ENCODE measurements at places on chromosomes 5 and 9.

DNA sequence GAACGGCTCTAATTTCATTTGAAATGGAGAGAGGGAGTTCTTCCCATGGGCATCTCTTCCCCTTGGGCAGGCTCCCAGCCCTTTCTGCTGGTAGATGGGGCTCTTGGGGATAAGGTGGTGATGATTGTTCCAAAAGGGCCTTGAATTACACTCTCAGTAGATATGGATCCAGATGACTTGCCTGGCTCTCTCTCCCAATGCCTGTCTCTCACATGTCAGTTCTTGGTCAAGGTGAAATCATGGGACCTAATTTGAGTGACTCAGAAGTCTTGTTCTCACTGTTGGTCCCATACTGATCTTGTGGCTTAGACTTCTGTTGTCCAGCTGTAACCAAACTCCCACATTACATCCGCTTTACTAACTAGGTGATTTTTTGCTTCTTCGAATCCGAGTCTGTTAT, 317.0 kb upstream of the RFX3 start:
- DNase-seq: no peak

GRCh38 chr9:87516926-87517290, 19.2 kb downstream of the DAPK1 start:
- no peak for DNase-seq

GRCh38 chr5:54090495-54091120, 219.8 kb downstream of the ARL15 start:
- DNase-seq: no peak

GRCh38 chr5:81242906-81243436, 9.8 kb downstream of the CKMT2 start:
- no peak for DNase-seq

- no peak for DNase-seq
These were observed 145.3 kb downstream of the HINT1 start for GRCh38 chr5:131019601-131020315.

GRCh38 chr5:166962461-166962860, 1329.0 kb upstream of the WWC1 start:
- DNase-seq: no peak

DNA sequence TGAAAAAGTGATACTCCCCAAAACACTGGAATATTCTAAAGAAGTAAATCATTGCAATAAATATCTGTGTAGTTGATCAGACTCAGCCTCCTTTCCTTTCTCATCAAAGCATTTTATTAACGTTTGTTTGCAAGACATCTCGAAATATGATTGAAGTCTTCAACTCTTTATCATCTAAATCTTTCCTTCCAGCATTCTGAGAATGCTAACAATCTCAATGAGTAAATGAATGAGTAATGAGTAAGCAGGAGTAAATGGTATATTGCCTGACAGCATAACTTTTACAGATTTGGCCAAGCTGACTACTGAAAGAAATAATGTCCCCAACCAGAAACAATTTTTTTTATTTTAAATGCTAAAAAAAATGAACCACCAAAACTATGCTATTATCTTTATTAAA, 157.1 kb downstream of the SLCO4C1 start:
- DNase-seq: no peak

- DNase-seq: no peak
These were observed 161.8 kb downstream of the CAVIN4 start for GRCh38 chr9:100739666-100740065.

- no peak for DNase-seq
These were observed 1.3 kb upstream of the DMRT3 start for GRCh38 chr9:974996-975739.

DNA sequence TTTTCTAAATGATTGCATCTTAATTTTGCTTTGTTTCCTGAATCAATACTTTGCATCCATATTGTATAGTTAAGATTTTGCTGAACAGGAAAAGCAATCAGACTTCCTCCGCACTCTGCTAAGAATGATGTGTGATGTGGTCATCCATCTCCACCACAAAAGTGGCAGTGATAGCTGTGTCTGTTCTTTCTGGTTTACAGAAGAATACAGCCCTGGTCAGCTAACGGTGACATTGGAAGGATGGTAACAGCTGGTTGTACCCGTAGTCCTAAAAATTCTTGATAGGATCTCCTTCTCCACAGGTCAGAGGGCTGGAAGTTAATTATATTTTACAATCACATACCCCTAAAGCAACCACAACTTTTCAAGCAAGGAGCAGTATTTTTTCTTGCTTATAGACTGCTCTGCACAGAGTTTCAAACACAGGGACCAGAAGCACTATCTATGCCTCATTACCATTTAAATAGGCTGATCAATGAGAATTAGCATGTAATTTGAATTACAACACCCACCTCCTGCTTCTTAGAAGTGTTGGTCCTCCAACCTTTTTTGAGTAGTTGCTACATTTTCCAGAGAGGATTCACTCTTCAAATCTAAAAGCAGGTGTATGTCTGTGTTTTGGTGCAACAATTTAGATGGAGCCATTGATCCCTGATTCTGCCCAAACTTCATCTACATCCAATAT, 1191.9 kb upstream of the NUDT12 start:
- DNase-seq: no peak

DNA sequence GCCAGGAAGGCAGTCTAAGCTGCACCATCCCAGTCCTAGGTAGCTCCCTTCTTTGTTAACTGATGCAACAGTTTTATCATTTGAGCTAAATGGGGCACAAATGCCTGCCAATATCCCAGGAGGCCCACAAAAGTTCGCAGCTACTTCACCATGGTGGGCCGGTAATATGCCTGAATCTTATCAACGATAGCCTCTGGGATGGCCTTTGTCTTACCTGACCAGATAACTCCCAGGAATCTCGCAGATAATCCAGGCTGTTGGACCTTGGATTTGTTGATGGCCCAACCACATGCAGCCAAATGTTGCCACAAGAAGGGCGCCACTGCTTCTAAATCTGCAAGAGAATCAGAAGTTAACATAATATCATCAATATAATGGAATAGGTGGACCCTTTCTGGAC, 83.8 kb upstream of the ATP10B start:
- no peak for DNase-seq

DNA sequence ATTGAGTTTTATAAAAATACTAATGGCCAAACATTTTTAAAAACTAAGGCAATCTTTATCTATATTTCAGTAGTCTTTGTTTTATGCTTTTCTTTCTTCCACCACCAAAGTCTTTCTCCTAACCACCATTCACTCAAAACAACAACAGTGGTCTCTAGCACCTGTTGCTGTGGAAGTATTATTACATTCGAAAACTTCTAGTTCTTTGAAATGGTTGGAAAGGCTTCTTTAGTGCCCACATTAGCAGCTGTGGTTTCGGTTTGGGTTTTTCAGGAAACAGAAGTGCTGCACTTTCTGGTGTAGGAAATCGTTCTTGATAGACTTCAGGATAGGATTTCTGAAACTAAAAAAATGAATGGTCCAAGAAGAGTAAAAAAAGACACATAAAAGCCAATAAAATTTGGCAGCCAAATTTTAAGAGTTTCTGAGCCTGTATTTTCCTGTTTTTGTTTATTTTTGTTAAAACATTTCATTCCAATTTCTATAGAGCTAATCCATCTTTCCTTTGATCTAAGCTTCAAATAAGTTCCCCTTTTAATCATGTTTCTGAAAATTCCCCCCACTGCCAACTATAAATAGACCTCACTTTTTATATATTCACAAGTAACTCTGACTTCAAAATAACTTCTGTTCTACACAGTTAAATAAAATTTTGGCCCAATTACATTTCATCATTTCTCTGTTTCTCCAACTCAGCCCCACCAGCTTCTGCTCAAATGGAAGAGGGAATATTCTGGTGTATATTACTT, 102.2 kb downstream of the DEPDC1B start:
- no peak for DNase-seq

DNA sequence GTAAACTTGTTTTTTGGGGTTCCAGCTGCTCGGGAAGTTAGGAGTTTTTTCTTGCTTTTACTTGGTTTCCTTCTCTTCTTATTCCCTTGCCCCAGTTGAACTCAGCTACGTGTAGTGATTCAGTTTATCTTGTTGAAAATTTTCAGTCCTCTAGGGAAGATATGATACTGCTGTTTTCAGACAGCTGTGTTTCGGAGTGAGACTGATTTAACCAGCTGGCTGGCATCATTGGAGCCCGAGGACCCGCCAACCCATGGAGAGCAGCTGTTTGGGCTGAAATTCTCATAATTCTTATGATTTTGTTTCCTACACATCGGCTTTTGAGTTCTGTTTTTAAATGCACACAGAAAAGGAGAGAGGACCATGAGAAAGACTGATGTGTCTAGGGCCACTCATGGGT, 271.5 kb downstream of the NR3C1 start:
- no peak for DNase-seq

GRCh38 chr5:149271716-149272563, at the start of gene AFAP1L1:
AFAP1L1 (plus strand) TSS chr5:149271859; CDS start chr5:149271969, 110 bp downstream.
- DNase-seq: no peak

- DNase-seq: no peak
These were observed 57.2 kb downstream of the MLANA start for GRCh38 chr9:5947912-5948311.

- DNase-seq: no peak
These were observed 112.3 kb downstream of the SMARCA2 start for GRCh38 chr9:2127486-2127885.

DNA sequence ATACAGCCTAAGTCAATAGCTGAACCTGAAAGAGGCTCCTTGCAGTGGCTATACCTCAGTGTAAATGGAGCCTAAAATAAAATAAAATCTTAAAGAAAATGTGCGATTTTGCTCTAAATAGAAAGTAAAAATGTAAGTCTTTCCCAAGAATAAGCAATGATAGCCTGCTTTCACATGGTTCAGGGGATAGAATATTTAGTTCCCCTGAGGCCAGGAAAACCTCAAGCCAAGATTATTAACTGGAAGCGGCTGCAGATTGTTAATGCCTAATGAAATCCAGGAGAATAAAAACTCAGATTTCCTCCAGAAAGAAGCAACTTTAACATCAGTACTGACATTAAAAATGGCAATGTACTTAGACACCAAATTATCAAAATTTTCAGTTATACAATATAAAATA, 463.7 kb downstream of the CYLC2 start:
- DNase-seq: no peak

GRCh38 chr9:14542071-14542470, 151.2 kb downstream of the ZDHHC21 start:
- no peak for DNase-seq

- DNase-seq: no peak
These were observed 8.5 kb downstream of the C5orf52 start for GRCh38 chr5:157679801-157680200.

- DNase-seq: no peak
These were observed 503.1 kb downstream of the RAB3C start for GRCh38 chr5:59086024-59086423.

DNA sequence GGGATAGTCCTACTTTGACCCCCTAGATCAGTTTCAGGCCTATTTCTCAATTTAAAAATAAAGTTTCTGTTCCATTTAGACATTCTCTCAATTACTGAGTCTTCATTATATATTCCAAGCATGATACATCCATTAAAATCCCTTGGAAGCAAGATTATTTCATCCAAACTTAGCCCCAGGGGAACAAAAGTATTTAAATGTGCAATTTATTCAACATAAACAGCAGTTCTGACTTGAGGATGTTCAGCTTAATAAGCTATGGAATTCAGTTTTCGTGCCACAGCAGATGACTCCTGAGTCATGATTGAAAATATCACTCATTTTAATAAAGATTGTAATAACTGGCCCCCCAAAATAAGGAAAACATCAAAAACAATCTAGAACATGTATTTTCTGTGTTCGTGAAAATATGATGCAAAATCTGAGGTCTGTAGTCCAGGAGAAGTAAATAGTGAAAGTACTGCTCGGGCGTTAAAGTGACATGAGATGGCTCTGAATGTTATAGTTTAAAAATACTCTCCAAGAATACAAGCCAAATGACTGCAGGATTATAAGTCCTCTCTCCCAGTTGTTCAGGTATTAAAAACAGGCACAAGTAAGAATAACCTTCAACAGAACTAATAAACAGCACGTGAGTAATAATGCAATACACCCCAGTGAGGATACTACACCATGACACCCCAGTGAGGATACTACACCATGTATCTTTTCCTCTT, 67.1 kb downstream of the RETREG1 start:
- DNase-seq: no peak

DNA sequence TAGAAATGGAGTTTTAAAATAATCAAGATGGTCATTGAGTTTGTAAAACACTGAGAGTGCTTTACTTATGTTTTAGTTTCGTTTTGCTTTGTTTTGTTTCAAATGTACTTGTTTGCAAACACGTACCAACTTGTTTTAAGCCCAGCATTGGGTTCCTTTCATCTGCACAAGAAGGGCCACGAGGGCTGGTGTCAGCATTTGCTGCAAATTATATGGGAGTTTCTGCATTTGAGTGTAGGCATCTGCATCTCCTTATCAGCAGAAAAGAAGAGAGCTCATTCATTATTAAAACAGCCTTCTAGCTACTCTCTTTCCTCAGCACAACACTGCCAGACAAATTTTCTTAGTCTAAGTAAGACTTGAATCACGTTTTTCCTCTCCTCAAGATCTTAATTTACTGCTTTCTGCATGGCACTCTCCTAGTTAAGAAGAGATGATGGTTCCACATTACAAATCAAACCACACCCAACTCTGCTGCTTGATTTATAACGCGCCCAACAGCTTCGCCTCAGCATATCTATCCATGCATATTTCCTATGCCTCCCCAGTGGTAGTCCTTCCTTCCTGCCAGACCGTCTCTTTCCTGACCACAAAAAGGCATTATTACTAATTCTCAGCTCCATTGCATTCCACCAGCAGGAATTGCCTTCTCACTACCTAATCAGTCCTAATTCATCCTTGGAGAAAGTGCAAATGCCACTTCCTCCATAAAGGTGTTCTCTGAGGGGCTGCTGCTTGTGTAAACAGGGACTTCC, 95.2 kb upstream of the CAST start:
- no peak for DNase-seq

GRCh38 chr9:98658951-98659351, 49.8 kb downstream of the GABBR2 start:
- DNase-seq: no peak

DNA sequence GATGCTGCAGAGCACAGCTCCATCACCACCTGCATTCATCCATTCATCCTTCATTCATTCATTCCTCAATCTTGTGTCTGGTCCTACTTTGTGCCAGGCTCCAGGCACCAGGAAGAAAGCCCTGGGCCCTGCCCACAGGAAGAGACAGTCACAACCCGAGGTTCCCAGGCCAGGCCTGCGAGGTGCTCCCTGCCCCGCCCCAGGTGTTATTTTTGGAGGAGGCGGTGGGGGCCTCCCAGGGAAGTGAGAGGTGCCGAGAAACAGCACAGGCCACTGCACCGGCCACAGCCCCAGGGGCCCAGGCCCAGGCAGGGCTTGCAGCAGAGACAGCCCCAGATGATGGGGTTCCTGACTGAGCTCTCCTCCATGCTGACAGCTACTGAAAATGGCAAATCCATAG, 33.4 kb downstream of the VAV2 start:
- DNase-seq: no peak

GRCh38 chr9:84691634-84692033, 22.1 kb downstream of the NTRK2 start:
- no peak for DNase-seq

DNA sequence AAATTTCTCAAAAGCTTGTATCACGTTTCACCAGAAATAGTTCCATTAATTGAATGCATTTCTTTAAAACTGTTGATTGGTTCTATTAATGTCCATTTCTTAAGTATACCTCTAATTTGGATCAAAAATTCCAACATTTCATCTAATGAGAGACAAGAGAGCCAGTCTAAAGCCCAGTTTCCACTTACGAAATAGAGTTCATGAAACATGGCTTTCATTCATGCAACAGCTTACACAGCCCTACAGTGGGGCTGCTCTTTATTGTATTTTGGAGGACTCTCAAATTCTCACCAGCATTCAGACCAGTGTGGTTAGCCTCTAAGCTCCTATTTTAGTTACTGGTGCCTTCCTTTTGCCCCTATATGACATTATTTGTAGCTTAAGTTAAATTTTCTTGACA, 566.9 kb upstream of the RGMB start:
- DNase-seq: no peak

Data from NCI-H524 treated with DMSO at 0.1 percent for 48 hours (cell line).